ENCODE measurements at places on chromosomes 1 and 21.

DNA sequence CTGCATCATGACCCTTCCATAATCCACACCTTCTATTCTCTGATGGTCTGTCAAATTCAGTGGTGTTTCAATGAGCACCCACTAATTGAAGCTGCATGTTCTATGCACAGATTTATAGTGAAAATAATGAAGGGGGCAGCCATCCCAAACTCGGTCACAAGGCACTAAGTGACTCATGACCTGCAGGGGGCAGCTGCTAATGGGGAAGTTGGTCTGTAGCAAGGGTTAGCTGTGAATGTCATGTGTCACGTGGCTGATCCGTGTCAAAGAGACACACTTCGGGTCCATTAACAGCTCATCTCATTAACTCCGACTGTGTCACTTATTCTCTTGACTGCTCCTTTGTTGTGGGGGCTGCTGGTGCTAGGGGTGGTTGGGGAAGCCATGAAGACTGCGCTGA lies 306.6 kb downstream of the PCP4 start:
- DNase-seq = no peak

DNA sequence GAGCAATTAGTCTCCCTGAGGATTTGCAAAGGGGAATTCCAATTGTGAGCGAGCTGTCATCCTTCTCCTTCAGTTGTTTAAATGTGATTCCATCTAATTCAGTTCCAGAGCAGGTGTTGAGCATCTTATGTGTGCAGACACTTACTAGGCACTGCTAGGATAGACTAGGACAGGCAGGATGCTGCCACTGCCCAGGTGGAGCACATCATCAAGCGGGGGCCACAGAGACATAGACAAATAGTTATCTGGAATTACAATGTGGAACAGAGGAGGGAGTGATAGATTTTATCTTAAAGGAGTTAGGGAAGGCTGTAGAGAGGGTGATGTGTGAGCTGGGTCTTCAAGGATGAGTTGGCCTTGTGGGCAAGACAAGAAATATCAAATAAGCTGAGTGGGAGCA lies 55.9 kb downstream of the CDC7 start:
- no peak for DNase-seq

DNA sequence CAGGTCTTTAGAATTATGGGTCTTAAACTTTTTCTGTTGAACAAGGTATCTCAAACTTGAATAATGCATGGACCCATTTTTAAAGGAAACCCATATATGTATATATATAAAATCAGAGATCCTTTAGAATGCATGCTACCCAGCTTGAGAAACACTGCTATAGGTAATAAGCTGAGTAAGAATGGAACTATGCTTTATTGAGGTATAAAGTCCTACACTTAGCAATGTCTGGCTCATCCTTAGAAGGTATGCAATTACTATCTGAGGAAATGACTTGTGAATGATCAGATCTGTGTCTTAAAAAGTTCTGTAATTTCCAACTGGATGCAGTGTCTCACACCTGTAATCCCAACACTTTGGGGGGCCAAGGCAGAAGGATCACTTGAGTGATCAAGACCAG lies 11.2 kb downstream of the TRAF3IP3 start:
- no peak for DNase-seq

DNA sequence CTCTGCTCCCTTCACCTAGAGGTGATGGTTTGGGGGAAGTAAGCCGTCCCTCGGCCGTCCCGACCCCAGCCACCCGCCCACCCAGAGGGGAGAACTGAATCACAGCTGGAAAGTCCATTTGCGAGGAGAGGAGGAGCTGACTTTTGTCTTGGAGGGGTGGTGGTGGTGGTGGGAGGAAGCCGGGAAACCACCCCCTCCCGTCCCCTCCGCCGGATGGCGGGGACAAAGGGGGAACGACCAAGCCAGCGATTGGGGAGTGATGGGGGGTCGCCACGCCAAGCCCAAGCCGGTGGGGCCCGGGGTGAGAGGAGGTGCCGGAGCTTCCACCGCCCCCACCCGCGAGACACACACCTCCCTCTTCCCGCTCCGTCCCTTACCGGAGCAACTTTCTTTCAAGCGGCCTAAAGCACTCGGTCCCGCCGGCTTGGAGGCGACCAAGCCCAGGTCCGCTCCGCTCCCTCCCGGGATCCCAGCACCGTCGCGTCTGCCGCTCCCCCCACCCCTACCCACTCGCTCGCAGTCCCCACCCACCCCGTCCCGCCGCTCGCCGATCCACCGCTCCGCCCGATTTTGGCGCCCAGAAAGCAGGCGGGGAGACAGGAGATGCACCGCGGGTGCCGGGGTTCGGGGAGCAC lies 540 bp downstream of the ARHGEF2 start:
- DNase-seq = no peak

DNA sequence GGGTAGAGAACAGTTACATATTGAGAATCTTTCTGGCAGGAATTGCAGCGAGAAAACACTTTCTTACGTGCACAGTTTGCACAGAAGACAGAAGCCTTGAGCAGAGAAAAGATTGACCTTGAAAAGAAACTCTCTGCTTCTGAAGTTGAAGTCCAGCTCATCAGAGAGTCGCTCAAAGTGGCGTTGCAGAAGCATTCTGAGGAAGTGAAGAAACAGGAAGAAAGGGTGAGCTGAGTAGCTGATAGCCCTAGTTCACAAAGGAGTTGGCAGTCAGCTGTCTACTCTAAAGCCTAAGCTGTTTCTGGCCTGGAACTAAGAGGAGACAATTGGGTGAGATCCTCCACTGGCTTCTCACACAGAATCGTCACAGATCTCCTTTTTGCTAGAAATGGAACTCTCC lies 20.3 kb upstream of the SH3BGRL3 start:
- DNase-seq = no peak

GRCh38 chr1:36366091-36366661 lies 19.5 kb downstream of the STK40 start:
- peak; percentile 76 for DNase-seq

DNA sequence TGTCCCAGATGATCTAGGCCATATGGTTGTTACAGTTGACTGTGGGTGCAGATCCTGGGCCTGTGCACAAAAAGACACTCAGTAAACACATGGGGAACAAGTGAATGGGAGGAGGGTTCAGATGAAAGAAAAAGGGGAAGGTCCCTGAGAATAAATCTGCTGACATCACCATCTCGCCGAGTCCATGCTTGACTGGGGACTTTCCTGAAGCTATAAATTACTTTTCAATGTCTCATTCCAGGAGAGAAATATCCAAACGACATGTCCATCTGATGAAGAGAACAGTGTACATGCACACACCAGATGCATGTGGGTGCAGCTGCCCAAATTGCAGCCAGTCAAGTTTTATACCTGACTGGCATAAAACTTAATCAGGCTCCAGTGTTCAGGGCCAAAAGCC lies 109.0 kb downstream of the HIVEP3 start:
- DNase-seq = no peak

DNA sequence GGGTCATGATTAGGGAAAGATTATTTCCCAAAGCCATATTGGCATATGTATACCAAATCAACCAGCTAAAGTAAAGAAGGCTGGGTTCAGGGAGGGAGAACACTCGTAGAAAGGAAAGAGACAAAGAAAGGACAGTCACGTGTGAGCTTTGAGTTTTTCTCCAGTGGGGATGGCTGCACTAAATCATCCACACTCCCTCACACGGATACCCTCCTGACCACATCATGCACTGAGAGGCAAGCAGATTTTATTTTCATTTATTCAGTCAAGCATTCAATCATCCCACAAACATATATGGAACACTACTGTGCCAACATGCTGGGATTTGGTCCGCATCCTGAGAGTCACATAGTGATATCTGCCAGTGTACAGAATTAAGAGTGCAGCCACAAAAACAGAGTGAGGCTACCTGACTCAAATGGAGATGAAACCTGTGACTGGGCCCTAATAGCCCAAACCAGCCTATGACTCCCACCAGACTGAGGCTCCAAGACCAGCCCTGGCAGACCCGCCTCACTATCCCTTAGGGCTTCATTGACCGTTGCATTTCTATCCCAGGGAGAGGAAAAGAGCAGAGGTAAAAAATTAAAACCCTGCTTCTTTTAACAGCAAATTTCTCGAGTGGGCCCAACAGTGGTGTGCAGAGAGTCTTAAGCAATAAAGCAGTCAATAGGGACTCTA lies 155.9 kb downstream of the BARHL2 start:
- DNase-seq = no peak

Data from fibroblast of villous mesenchyme (primary cell).